ENCODE measurements at places on chromosomes 3 and 15.
A peak's percentile ranks its signal among the peaks of the same experiment; 100 is the strongest.

DNA sequence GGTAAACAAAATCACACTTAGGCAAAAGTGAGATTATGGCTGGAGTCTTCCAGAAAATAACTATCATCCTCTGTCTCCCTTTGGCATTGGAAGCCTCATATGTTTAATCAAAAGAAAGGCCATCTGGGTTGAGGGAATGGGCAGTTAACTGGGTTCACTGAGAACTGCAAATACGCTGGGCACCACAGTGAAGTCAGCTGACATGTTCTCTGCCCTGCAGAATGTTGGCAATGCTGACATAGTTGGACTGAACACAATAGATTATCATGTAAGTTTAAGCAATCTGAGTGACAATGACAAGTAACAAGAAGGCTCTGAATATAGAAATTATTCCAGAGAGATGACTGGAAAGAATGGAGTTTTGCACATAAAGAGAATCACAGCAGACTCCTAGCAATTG lies 43.8 kb upstream of the SLC25A26 start:
- DNase-seq, result no peak

DNA sequence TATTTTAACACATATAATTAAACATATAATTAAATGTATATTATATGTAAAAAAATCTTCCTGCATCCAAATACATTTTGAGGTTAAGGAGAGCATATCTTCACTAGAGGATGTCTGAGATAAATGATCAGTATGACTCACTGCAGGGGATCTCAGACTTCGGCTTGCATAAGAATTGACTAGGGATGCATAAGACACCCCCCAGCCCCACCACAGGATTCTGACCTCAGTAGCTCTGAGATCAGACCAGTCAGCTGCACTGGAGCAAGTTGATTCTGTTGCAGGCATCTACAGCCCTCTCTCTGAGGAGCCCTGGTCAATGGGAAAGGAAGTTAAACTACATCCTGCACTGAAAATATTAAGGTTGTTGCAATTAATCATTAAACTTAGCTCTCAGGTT lies 29.0 kb upstream of the TBC1D21 start:
- DNase-seq, result no peak

GRCh38 chr3:170480111-170480510 lies 61.4 kb downstream of the CLDN11 start:
- DNase-seq, result no peak

DNA sequence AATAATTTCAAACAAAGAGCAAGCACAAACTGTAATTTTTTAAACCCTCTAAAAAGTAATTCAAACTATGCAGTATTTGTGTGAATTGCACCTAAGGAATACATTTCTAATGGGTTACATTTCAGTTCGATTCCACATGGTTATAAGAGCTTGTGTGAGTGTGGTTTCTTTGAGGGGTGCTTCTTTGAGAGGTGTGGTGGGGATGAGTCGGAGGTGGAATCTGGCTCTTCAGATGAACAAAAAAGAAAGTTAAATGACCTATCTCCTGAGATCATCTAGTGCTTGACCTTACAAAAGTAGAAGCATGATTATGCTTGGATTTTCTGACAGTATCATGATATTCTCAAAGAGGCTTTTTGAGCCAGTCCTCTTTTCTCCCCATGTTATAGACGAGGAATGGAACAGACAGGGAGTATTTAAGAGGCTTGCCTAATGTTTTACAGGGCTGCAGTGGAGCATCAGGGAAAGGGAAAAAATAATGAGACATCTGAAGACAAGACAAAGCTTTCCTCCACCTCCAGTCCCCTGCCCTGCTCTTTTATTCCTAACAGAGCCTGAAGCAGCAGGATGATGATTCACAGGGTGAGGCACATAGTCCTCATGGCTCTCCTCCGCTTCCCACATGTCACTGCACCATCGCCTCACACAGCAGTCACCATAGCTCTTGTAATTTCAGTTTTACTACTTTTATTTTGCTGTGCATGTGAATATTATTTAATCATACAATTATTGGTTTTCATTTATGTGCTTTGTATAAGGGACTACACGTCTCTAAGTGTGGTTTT lies 82.0 kb downstream of the LYSMD4 start:
- no peak for DNase-seq

- no peak for DNase-seq
Observed at GRCh38 chr15:63072809-63073277, 30.3 kb downstream of the TPM1 start.

DNA sequence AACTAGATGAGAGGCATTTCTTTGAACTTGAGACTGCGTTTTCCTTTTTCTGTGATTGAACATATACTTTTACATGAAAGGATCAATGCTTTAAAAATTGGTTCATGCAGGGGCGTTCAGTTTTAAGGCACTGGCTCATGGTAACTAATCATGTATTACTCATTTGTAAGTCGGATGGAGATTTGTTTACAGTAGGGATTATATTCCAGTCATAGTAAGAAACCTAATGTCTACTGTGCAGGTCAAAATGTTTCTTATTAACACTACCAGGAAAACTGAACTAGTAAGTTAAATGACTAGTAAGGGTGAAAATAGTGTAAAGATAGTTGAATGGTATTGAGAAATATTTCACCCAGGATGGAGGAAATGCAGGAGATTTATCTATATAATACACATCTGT lies 258.8 kb upstream of the GBE1 start:
- DNase-seq, result no peak

DNA sequence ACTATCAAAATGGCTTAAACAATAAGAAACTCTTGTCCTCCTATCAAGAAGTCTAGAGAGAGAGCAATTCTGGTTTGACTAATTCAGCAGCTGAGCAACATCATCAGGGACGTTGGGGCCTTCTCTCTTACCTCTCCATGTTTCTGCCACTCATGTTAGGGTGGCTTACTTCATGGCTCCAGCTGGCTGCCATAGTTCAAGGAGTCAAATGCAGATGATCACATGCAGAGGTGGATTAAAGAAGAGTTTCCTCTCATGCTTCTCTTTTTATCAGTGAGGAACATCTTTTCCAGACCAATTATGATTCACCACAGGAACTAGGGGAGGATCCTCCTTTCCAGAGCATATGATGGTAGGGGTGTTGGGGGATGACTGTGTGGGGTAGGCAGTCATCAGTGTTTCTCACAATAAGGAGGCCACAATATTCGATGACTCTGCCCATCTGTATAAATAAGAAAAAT lies 45.5 kb downstream of the NEK11 start:
- DNase-seq, result peak; percentile 9

GRCh38 chr3:14600075-14600474 lies 51.5 kb upstream of the CCDC174 start:
- DNase-seq, result no peak

DNA sequence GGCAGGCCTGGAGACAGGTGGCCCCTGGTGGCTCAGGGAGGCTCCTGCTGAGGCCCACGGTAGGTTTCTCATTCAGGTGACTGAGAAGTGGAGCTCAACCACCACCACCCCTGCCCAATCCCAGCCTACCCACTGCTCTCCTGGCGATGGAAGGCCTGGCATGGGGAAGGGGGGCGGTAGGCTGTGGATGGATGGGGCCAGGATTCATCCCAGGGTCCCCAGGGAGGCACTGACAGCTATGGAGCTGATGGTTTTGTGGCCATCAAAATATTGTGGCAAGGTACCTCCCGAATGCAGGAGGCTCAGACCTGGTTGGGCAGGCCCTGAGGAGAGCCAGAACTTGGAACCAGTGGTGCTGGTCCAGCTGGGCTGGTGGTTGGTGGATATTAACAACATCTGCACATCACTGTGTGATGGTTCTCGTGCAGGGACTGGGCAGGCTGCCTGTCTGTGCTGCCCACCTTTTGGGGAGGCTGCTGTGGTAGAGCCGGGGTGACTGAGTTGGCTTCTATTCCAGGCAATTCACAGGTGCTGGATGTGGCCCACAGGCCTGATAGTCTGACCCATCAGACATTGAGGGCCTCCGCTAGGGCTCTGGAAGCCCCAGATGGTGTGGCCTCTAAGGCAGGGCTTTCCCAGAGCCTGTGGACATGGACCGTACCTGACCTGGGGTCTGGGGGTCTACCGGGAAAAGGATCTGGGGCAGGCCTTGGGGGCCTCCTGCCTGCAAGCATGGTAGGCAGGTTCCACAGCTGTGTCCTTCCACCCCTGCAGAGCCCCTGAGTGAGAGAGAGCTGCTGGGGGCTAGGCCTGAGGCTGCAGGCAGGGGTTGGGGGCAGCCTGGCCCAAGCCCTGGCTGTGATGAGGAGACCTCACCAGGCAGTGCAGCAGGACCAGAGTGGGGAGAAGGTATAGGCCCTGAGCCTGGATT lies 3.4 kb downstream of the ZBTB47 start:
- DNase-seq, result no peak

DNA sequence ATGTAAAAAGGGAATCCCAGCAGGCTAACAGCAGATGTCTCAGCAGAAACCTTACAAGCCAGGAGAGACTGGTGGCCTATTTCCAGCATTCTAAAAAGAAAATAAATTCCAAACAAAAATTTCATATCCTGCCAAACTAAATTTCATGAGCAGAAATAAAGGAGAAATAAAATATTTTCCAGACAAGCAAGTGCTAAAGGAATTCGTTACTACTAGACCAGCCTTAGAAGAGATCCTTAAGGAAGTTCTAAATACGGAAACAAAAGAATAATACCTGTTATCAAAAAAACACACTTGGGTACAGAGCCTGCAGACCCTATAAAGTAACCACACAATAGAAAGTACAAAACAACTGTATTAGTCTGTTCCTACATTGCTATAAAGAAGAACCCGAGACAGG lies 41.4 kb downstream of the HDGFL3 start:
- DNase-seq, result no peak

DNA sequence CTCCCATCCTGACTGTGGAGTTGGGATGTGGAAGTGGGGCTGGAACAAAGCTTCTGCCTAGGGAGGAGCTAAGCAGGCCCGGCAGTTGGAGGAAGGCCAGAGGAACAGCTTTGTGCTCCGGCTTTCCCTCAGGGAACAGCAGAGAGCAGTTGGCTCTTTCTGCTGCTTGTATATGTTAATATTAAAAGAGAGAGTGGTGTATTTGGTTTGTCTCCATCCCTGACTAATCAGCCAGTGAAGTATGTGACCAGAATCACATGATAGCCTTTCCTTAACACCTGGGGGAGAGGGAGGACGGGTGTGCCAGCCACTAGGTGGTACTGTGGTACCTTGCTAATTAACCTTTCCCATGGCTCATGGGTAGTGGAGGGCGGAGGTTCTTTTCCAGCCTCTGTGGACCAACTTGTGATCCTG lies 10.0 kb downstream of the EIF2B5 start:
- peak; percentile 61 for DNase-seq

- DNase-seq, result no peak
Observed at GRCh38 chr3:78338405-78338804, 1298.5 kb downstream of the ROBO2 start.

- DNase-seq, result no peak
Observed at GRCh38 chr3:153173758-153174516, 11.9 kb downstream of the RAP2B start.

Data from H4 (cell line).